ENCODE measurements at places on chromosomes 16 and 17. TPM values are rescaled to one million over a fixed set of nuclear protein-coding genes. Genes with fewer than 3 reads are reported as not detected.

HOXB13 gene
- polyA plus RNA-seq = not detected

ASB16 gene
- polyA plus RNA-seq = not detected

PLK1 gene
- polyA plus RNA-seq = 98.9 TPM

CCL1 gene
- polyA plus RNA-seq = not detected
